ENCODE measurements at places on chromosomes 2 and 18. TPM values are rescaled to one million over a fixed set of nuclear protein-coding genes. Genes with fewer than 3 reads are reported as not detected.
A peak's percentile ranks its signal among the peaks of the same experiment; 100 is the strongest.

DNA sequence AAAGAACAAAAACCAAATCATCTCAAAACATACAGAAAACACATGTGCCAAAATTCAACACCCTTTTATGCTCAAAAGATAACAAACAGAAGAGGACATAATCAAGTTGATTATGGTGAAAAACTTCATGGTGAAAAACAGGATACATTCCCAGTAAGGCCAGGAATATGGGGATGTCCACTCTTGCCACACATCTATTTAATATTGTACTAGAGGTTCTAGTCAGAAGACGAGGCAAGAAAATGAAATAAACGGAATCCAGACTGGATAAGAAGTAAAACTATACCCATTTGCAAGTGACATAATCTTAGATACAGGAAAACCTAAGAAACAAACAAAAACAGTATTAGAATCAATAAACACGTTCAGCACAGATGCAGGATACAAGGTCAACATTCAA is 40.8 kb downstream of the MAP3K2 start:
- no peak for DNase-seq

- DNase-seq, result no peak
Observed at GRCh38 chr2:150480971-150481830, 6.3 kb downstream of the RND3 start.

DNA sequence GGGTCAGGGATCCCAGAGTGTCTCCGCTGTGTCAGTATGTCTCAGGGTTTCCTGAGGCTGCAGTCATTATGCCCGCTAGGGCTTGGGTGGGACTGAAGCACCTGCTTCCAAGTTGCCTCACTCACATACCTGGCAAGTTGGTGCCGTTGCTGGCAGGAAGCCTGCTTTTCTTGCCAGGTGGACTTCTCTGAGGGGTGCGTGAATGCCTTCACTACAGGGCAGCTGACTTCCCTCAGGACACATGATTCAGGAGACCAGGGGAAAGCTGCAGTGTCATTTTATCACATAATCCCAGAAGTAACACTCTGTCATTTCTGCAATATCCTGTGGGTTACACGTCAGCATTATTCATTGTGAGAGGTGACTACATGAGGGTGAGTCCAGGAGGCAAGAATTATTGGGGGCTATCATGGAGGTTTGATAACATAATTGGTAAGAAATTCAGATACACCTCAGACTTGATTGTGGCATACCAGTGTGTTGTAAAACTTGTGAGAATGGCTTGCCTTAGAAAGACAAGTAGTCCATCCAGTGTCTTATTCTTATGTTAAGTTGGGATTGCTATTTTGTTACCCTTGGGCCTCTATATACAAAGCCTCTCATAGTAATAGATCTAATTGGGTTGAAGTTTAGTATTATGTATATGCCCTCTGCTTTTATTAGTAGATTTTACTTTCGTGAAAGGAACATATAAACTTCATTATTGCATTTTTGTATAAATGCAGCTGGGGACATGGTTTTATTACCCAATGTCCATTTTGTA is 44.1 kb downstream of the NEDD4L start:
- DNase-seq, result peak; percentile 74

DNA sequence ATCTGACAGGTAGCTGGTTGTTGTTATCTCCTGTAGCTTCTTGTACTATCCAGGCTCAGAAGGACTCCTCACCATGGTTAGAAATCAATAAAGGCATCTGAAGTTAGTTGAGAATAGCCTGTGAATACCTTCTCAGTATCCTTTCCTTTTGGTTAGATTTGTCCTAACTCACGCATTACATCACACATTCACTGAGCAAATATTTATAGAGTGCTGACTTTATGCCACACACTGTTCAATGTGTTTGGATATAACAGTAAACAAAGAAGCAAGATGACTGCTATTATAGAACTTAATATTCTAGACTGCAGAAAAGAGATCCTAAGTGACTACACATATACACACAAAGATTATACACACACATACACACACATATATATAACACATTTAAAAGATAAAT is 889.9 kb upstream of the CHAC2 start:
- DNase-seq, result no peak

DNA sequence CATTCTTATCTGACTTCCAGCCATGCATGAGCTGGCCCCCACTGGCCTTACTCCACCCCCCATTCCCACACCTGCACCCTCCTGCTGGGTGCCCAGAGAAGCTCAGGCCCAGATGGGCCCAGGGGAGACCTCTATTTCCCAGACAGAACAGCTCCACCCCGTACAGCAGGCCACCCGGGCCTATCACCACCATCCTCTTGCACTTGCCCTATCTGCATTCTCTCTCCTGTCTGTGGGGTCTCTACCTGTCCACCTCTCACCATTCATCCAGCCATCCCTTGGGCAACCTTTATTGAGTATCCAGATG is 25.3 kb upstream of the TNS1 start:
- DNase-seq, result no peak

- no peak for DNase-seq
Observed at GRCh38 chr2:112065966-112066365, 10.9 kb downstream of the TMEM87B start.

DNA sequence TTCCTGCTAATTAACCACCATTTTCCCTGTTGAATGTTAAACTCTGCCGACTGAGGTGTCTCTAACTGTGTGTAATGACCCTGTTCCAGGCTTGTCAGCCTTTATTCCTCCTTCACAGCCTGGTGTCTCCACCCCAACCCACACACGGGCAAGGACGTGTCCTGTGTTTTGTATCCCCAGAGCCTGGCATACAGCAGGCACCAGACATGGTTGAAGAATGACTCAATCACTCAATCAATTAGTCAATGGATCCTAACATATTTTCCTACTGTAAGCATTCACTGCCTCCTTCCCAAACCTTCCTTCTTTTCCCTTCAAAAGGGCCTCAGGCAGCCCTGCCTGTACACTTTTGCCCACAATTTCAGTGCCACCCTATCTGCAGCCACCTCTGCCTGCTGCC is 2.7 kb upstream of the TNS1 start:
- no peak for DNase-seq

- DNase-seq, result no peak
Observed at GRCh38 chr18:55907453-55908175, 319.6 kb upstream of the TCF4 start.

- DNase-seq, result no peak
Observed at GRCh38 chr2:146665800-146666199, 1179.0 kb upstream of the ACVR2A start.

DNA sequence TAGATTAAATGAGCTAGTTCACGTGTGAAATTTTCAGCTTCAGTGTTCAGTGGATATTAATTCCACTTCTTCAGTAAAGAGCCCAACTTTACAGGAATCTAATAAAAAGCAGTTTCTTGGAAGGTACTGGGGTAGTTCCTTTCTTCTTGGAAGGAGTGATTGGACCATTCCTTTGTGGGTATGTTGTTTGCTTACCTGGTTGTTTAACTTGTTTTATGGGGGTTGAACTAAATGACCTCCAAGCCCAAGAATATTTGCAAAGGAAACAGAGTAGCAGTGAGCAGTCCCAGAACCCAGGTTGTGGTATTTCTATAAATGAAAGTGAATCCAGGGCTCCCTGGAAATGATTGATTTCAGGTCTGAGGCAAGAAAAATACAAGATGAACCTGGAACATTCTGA is 31.4 kb downstream of the KCNJ13 start:
- no peak for DNase-seq

GRCh38 chr2:64632835-64633819 is 20.6 kb downstream of the SERTAD2 start:
- no peak for DNase-seq

- no peak for DNase-seq
Observed at GRCh38 chr18:48573632-48574283, 34.9 kb downstream of the CTIF start.

GRCh38 chr2:28423856-28424605 is 31.4 kb downstream of the FOSL2 start:
- DNase-seq, result no peak

GRCh38 chr18:32072321-32072720 is 19.4 kb upstream of the RNF138 start:
- DNase-seq, result no peak

- no peak for DNase-seq
Observed at GRCh38 chr2:55901941-55902340, 21.6 kb downstream of the EFEMP1 start.

- DNase-seq, result no peak
Observed at GRCh38 chr2:209985874-209986273, 16.6 kb upstream of the RPE start.

- no peak for DNase-seq
Observed at GRCh38 chr2:102367331-102367971, 11.9 kb downstream of the IL18R1 start.

DNA sequence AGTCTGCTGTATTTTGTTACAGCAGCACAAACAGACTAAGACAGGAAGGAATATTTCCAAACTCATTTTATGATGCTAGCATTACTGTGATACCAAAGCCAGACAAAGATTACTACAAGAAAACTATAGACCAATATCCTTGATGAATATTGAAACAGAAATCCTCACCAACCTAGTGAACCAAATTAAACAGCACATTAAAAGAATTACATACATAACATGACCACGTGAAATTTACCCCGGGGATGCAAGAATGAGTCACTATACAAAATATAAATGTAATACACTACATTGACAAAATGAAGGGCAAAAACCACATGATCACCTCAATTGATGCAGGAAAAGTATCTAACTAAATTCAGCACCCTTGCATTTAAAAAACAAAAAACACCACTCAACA is 112.6 kb downstream of the CHN1 start:
- DNase-seq, result no peak

GRCh38 chr18:76913583-76913982 is 91.2 kb downstream of the ZNF236 start:
- DNase-seq, result no peak

DNA sequence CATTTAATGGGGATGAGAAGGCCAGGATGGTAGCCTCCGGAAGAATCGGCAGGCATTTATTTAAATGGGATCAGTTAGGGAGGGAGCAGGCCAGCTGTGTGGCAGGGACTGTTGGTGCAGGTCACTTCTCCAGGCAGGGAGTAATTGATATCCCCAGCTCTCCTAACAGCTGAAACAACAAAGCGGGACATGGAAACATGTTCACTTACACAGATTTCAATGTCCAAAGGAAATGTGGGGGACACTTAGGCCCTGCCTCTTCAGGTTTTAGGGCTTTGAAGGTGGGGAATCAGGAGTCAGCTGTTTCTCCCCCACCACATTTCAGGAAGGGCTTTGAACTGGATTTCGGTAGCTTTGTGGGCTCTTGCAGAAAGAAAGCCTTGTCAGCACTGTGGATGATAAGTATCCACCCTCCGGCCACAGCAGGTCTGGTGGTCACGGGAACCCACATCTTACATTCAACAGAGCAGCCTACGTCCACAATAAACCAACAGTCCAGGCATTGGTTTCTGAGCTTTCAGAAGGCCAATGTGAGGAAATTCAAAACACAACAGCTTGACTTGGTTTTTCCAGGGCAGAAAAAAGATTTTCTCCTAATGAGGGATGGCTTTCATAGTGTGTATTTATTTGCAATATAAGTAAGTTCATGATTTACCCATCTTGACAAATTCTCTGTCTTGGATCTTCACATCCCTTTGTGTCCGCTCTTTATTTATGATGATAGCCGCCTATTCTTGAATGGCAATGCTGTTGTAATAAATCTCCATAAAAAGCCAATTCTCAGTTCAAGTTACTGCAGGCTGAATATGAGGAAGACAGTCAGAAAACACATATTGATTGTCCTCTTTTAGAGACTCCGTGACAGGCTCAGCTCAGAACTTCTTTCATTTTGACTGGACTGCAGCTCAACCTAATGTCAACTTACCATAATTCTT is 96.6 kb upstream of the NRP2 start:
- no peak for DNase-seq

MAPRE3 gene
- total RNA-seq, result 19.9 TPM

KYNU gene
- total RNA-seq, result 6.9 TPM

SCN2A gene
- 0.16 TPM for total RNA-seq

COL6A3 gene
- total RNA-seq, result 907 TPM

ITGB6 gene
- total RNA-seq, result 16.7 TPM

STRADB gene
- 27.7 TPM for total RNA-seq

TMEM214 gene
- 56.0 TPM for total RNA-seq

ERMN gene
- total RNA-seq, result 1.4 TPM

BOLL gene
- not detected for total RNA-seq

NOL4 gene
- not detected for total RNA-seq

PKDCC gene
- 131 TPM for total RNA-seq

CD207 gene
- 0.33 TPM for total RNA-seq

Data from breast epithelium (tissue), 4 donors.